GM19239 (cell line): ENCODE measurements at places on chromosomes 1 and 21.

DNA sequence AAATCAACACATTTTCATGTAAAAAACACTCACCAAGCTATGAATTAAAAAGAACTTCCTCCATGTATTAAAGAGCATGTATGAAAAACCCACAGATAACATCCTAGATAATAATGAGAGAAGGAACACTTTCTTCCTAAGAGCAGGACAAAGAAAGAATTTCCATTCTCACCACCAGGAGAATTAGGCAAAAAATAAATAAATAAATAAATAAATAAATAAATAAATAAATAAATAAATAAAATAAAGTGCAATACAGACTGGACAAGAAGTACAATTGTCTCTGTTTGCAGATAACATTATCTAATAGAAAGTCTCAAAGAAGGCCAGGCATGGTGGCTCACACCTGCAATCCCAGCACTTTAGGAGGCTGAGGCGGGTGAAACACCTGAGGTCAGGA is 218.2 kb downstream of the BRINP3 start:
- no peak for DNase-seq

- DNase-seq = peak; percentile 28
These were observed 59.2 kb downstream of the ABCA4 start for GRCh38 chr1:94061513-94062443.

GRCh38 chr1:229432905-229433304 is 989 bp downstream of the ACTA1 start:
- no peak for DNase-seq

GRCh38 chr1:9231648-9232332 is 2.8 kb upstream of the H6PD start:
- DNase-seq = no peak

- no peak for DNase-seq
These were observed 183.3 kb downstream of the ST6GALNAC3 start for GRCh38 chr1:76257823-76258222.

- no peak for DNase-seq
These were observed 5.7 kb downstream of the TEX38 start for GRCh38 chr1:46677339-46677738.

GRCh38 chr1:53080769-53081168 is 18.8 kb downstream of the PODN start:
- no peak for DNase-seq

GRCh38 chr1:158607296-158607695 is 2.2 kb downstream of the OR10Z1 start:
- no peak for DNase-seq

DNA sequence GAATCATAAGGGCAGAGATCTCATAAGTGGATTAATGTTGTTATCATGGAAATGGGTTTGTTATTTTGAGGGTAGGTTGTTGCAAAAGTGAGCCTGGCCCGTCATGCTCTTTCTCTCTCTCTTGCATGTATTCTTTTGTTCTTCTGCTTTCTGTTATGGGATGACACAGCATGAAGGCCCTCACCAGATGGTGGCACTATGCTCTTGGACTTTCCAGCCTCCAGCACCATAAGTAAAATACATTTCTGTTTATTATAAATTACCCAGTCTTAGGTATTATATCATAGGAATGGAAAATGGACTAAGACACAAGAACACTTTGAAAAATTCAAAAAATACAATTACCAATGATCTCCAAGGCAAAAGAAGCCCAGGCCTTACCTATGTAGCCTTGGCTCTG is 676.1 kb downstream of the PTPRU start:
- DNase-seq = no peak
